ENCODE measurements at places on chromosomes 5 and 9.

DNA sequence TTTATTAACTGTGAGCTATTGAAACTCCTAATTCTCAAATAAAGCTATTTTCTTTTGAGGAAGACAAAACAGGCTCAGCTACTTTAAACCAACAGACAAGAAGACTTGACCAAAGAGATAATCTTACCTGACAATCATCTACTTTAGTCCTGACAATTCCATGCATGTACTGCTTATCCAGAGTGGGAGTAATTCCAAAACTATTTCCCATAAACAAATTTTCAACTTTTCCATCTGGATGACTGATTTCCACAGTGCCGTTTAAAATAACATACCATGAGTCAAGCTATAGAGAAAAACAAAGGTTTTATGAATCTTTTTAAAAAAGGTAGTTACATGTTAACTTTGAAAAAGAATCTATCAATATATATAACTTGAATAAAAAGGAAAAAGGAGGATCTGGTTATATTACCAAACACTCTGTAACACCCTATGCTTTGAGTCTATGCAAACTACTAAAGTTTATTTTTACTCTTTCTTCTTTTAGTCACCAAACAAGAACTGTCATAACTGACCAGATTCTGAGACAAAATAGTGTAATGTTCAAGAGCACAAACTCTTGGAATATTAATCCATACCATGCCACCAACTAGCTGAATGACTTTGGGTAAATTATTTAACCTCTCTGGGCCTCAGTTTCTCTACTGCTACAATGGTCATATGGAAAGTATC, 129.7 kb downstream of the RAPGEF6 start:
- DNase-seq, result no peak

DNA sequence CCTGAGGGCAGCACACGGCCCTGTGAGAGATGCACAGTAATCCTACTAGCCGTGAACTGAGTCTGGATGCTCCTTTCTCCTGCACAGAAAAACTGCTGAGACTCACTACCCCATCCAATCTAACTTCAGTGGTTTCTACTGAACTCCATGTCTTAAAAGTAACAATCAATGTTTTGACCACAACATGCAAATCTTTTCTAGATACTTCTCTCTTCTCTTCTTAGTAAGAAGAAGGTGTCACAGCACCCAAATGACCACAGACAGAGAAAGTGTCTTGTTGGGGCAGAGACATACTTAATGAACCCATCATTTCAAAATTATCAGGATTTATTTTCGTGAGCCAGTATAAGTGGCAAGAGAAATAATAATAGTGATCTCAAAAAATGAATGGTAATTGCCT, 285.8 kb upstream of the MEF2C start:
- DNase-seq, result no peak

- DNase-seq, result no peak
These were observed 56.3 kb downstream of the INSYN2B start for GRCh38 chr5:169923988-169924387.

GRCh38 chr5:166430491-166431319, 1860.7 kb upstream of the WWC1 start:
- no peak for DNase-seq

DNA sequence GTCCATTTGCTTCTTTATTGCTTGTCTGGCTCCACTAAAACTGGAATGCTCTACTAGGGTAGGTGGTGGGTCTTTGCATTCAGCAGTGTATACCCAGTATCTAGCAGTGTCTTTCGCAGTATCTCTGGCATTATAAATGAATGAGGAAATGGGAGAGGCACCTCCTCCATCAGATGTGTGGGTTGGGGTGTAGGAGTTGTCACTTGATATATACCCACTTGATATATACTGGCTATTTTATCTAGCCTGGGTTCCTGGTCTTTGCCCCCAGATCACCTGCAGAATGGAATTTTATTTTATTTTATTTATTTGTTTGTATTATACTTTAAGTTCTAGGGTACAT, 208.5 kb downstream of the PARP8 start:
- DNase-seq, result no peak
